IMR-90 (cell line): ENCODE measurements at places on chromosomes 4 and X. TPM values are rescaled to one million over a fixed set of nuclear protein-coding genes. Genes with fewer than 3 reads are reported as not detected.

- no peak overlapping the region for H3K27ac ChIP-seq
- no peaks in the 10 kb centered on the region for H3K4me1 ChIP-seq
- H3K4me3 ChIP-seq: no peak overlapping the region
- H3K27me3 ChIP-seq: peaks cover 2% of the 10 kb centered on the region; the same call in 1 of the 2 replicates
Measured at GRCh38 chr4:100977274-100977673, 370.1 kb downstream of the PPP3CA start.

The IQCM gene
- not detected in 2 replicates for total RNA-seq

The ZFP92 gene
- total RNA-seq: under 0.01 TPM in 2 replicates

DNA sequence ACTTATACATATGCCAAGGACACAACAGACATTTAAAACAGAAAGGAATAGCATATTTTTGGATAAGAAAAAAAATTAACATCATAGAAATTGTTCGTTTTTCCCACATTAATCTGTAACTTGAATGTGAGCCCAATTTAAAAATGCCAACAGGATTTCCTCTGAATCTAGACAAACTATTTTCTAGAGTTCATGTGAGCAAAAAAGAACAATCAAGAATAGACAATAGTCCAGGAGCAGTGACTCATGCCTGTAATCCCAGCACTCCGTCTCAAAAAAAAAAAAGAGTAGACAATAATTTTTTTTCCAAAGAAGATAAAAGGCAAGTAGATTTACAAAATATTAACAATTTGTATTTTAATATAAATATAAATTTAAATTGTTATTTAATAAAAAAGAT, 73.7 kb upstream of the DUSP21 start:
- H3K4me1 ChIP-seq: no peaks in the 10 kb centered on the region
- peaks cover 3% of the 10 kb centered on the region; the same call in 1 of the 2 replicates for H3K27me3 ChIP-seq
- no peak overlapping the region for H3K27ac ChIP-seq
- no peaks in the 10 kb centered on the region for H3K36me3 ChIP-seq

- no peaks in the 10 kb centered on the region for H3K27me3 ChIP-seq
- H3K4me3 ChIP-seq: no peak overlapping the region
- no peak overlapping the region for H3K27ac ChIP-seq
- DNase-seq: no peak
Measured at GRCh38 chr4:123256901-123257300, 139.7 kb upstream of the SPRY1 start.

The PGAM4 gene
- total RNA-seq: 0.72 TPM in 1 of 2 replicates, not detected in the other

The DAPP1 gene
- not detected in 2 replicates for total RNA-seq

DNA sequence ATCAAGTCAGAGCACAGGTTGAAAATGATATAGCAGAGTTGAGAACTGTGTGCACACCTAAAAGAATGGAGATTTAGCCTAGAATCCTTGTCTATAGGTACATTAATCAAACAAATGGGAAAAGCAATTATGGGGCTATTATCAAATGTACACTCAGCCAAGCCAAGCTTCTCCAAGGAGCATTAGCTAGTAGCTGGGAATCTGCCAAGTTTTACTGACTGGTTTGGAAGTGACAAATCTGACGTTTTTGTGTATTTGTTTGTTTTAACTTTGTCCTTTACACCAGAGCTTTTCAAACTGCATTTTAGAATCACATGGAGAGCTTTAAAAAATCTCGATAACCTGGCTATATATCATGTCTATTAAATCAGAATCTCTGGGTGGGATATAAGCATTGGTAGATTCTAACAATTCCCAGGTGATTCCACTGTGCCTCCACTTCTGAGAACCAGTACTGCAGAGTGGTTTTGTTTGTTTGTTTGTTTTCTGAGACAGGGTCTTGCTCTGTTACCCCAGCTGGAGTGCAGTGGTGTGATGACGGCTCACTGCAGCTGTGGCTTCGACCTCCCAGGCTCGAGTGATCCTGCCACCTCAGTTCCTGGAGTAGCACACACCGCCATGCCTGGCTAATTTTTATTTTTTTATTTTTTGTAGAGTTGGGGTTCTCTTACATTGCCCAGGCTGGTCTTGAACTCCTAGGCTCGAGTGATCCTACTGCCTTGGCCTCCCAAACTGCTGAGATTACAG, 279.8 kb downstream of the UNC5C start:
- H3K4me1 ChIP-seq: no peaks in the 10 kb centered on the region
- H3K36me3 ChIP-seq: no peaks in the 10 kb centered on the region
- DNase-seq: peak; percentile 7

The KIT gene
- 5.9 and 6.9 TPM in 2 replicates for total RNA-seq

GRCh38 chrX:151973851-151974335, 583 bp downstream of the GABRE start:
- no peaks in the 10 kb centered on the region for H3K36me3 ChIP-seq
- H3K4me3 ChIP-seq: peak overlapping the region; percentile 36
- DNase-seq: no peak
- no peaks in the 10 kb centered on the region for H3K4me1 ChIP-seq

DNA sequence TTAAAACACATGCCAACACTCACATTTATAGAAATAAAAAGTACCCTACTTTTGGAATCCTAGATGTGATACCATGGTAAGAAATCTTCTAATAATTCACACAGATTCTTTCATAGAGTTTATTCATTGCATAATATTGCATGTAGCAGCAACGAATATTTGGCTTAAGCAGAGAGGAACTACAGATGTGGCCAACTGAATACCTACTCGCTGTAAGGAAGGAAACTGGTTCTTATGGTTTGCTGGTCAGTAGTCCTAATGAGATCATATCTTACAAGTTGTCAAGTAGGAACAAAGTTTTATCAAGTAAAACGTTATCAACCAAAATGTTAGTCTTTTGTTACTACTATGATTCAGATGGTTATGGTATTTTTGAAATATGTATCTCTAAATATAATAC, 996.1 kb downstream of the PDHA2 start:
- H3K27me3 ChIP-seq: no peaks in the 10 kb centered on the region
- H3K36me3 ChIP-seq: no peaks in the 10 kb centered on the region
- H3K27ac ChIP-seq: no peak overlapping the region
- H3K4me1 ChIP-seq: no peaks in the 10 kb centered on the region
- no peak for DNase-seq

GRCh38 chrX:111257733-111258132, 12.6 kb downstream of the CAPN6 start:
- no peak overlapping the region for H3K4me3 ChIP-seq
- H3K27me3 ChIP-seq: peaks cover 6% of the 10 kb centered on the region
- H3K36me3 ChIP-seq: no peaks in the 10 kb centered on the region
- no peak for DNase-seq
- H3K4me1 ChIP-seq: no peaks in the 10 kb centered on the region

The HSFX2 gene
- total RNA-seq: not detected in 2 replicates

DNA sequence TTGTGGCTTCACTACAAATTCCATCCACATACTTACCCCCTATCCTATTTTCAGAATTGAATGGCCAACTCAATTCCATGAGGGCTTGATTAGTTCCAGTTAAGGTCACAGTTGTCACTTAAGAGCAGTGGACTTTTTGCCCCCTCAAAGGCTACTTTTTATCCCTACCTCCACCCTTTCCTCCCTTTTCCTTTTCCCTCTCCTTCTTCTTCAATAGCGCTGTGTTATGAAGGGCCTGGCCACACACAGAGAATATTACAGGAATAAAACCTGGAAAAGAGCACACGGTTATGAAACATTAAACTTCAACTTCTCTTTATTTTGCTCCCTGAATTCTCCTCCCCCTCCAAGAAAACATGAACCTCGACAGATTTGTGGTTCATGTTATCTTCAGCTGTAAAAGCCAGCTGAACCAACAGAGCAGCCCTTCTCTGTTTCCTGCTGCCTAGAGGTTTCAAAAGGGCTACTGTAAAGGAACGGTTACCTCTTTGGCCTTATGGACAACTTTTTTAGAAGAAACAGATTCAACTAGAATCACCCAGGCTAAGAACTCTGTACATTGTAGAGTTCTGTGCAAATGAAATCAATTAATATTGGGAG, 87.0 kb upstream of the RPL34 start:
- no peak overlapping the region for H3K27ac ChIP-seq
- H3K36me3 ChIP-seq: no peaks in the 10 kb centered on the region
- no peaks in the 10 kb centered on the region for H3K4me1 ChIP-seq
- H3K4me3 ChIP-seq: no peak overlapping the region
